ENCODE measurements at places on chromosomes 2 and 18.

GRCh38 chr18:77554061-77554460, 304.4 kb downstream of the GALR1 start:
- H3K27ac ChIP-seq = no peak overlapping the region
- no peaks in the 10 kb centered on the region for H3K4me1 ChIP-seq
- no peak for DNase-seq
- H3K4me3 ChIP-seq = no peak overlapping the region
- H3K36me3 ChIP-seq = no peaks in the 10 kb centered on the region

- no peaks in the 10 kb centered on the region for H3K4me1 ChIP-seq
- H3K27ac ChIP-seq = no peak overlapping the region
- H3K4me3 ChIP-seq = no peak overlapping the region
- peak; percentile 66 for DNase-seq
- H3K27me3 ChIP-seq = no peaks in the 10 kb centered on the region
These were observed 532.5 kb upstream of the SLC39A10 start for GRCh38 chr2:195124391-195125079.

DNA sequence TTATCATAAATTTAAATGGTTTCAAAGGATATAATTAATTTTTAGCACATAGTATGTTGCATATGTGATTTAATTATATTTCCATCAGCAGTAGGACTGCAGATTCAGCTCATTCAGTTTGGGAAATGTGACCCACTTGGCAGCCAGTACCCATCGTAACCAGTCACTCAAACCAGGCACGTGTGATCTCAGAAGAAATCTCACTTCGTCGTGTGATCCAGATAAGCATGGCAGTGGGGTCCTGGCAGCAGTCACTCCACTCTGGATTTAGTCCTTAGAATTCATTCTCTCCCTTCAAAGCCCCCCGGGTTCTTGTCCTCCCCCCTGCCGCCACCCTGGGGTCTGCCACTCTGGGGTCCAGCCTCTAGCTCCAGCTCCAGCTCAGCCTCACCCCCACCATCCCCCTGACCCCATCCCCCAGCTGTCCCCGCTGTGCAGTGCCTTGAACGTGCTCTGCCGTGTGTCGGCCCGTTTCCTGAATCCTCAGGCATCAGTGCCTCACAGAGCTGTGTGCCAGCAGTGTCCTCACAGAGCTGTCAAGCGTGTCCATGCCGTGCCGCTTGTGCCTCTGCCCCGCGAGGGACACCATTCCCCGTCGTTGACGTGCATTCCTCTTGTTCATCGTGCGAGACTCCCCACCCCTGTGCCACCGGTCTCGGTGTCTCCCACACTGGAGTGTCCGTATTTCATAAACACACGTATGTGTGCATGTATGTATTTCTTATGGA, 34.8 kb downstream of the TRAPPC12 start:
- H3K4me3 ChIP-seq = no peak overlapping the region
- H3K36me3 ChIP-seq = peaks cover 1% of the 10 kb centered on the region
- H3K4me1 ChIP-seq = no peaks in the 10 kb centered on the region
- no peaks in the 10 kb centered on the region for H3K27me3 ChIP-seq

- H3K4me1 ChIP-seq = no peaks in the 10 kb centered on the region
- H3K4me3 ChIP-seq = no peak overlapping the region
- H3K27ac ChIP-seq = no peak overlapping the region
These were observed 45.6 kb upstream of the SLC14A2 start for GRCh38 chr18:45569566-45570275.

GRCh38 chr2:219486380-219486959, 12.2 kb upstream of the GMPPA start:
- H3K4me3 ChIP-seq = no peak overlapping the region
- H3K27me3 ChIP-seq = no peaks in the 10 kb centered on the region
- no peak for DNase-seq
- peaks cover 6% of the 10 kb centered on the region for H3K36me3 ChIP-seq
- no peaks in the 10 kb centered on the region for H3K4me1 ChIP-seq

Data from aorta (tissue), 5 donors.